ENCODE measurements at places on chromosomes 11 and 22. TPM values are rescaled to one million over a fixed set of nuclear protein-coding genes. Genes with fewer than 3 reads are reported as not detected.
A peak's percentile ranks its signal among the peaks of the same experiment; 100 is the strongest.

The GRM5 gene
- total RNA-seq, result not detected

The PRSS23 gene
- total RNA-seq, result not detected

The C2CD3 gene
- total RNA-seq, result 46.4 TPM

The GDPD4 gene
- not detected for total RNA-seq

The MUC6 gene
- not detected for total RNA-seq

The IGSF22 gene
- 2.1 TPM for total RNA-seq

The TIMM10 gene
- 21.2 TPM for total RNA-seq

GRCh38 chr11:70771099-70771885 is 373.0 kb downstream of the CTTN start:
- H3K4me3 ChIP-seq, result no peak overlapping the region
- DNase-seq, result no peak
- no peaks in the 10 kb centered on the region for H3K36me3 ChIP-seq
- no peaks in the 10 kb centered on the region for H3K4me1 ChIP-seq

- no peak overlapping the region for H3K4me3 ChIP-seq
- H3K4me1 ChIP-seq, result no peaks in the 10 kb centered on the region
- no peak overlapping the region for H3K27ac ChIP-seq
- no peaks in the 10 kb centered on the region for H3K27me3 ChIP-seq
- no peaks in the 10 kb centered on the region for H3K36me3 ChIP-seq
Measured at GRCh38 chr11:1640076-1640946, 10.7 kb downstream of the KRTAP5-5 start.

GRCh38 chr11:63017306-63017974 is 1.8 kb upstream of the SLC22A8 start:
- no peak for DNase-seq
- no peaks in the 10 kb centered on the region for H3K27me3 ChIP-seq
- no peaks in the 10 kb centered on the region for H3K4me1 ChIP-seq
- no peak overlapping the region for H3K27ac ChIP-seq
- no peak overlapping the region for H3K4me3 ChIP-seq

- H3K27ac ChIP-seq, result peak overlapping the region; percentile 52
- H3K4me3 ChIP-seq, result peak overlapping the region; percentile 61
- DNase-seq, result no peak
- H3K4me1 ChIP-seq, result peaks cover 22% of the 10 kb centered on the region
Measured at GRCh38 chr11:66467756-66468155, 1.1 kb downstream of the PELI3 start.

GRCh38 chr11:96016978-96017502 is 93.1 kb upstream of the MTMR2 start:
- H3K36me3 ChIP-seq, result no peaks in the 10 kb centered on the region
- no peak overlapping the region for H3K4me3 ChIP-seq
- H3K4me1 ChIP-seq, result peaks cover 43% of the 10 kb centered on the region
- peak overlapping the region; percentile 49 for H3K27ac ChIP-seq
- no peak for DNase-seq
- H3K27me3 ChIP-seq, result no peaks in the 10 kb centered on the region

DNA sequence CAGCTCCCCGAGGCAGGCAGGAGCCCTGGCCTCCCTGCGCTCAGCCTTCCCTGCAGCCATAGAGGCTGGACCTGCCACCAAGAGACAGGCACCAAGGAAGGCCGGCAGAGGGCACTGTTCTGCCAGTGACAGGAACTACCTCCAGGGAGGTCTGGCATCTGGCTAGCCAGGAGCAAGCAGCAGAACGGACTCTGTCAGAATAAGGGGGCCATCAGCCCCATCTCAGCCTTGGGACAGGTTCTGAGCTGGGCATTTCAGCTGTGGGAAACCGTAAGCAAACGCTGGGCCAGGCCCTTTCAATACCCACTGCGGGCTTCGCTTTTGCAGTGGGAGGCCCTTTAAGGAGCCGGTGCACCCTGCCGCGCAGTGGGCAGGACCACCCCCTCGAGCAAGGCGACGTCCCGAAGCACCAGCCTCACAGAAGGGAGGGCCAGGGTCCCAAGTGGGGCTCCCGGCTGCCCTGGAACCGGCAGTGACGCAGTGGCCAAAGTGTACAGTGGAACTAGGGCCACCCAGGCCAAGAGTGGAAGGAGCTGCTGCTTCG is 18.2 kb downstream of the IFT27 start:
- H3K4me1 ChIP-seq, result peaks cover 5% of the 10 kb centered on the region
- H3K27ac ChIP-seq, result no peak overlapping the region
- no peaks in the 10 kb centered on the region for H3K36me3 ChIP-seq
- H3K4me3 ChIP-seq, result no peak overlapping the region
- DNase-seq, result peak; percentile 78

GRCh38 chr11:109425554-109425953 is 3.6 kb downstream of the C11orf87 start:
- H3K36me3 ChIP-seq, result no peaks in the 10 kb centered on the region
- H3K4me3 ChIP-seq, result no peak overlapping the region
- DNase-seq, result no peak
- no peak overlapping the region for H3K27ac ChIP-seq

DNA sequence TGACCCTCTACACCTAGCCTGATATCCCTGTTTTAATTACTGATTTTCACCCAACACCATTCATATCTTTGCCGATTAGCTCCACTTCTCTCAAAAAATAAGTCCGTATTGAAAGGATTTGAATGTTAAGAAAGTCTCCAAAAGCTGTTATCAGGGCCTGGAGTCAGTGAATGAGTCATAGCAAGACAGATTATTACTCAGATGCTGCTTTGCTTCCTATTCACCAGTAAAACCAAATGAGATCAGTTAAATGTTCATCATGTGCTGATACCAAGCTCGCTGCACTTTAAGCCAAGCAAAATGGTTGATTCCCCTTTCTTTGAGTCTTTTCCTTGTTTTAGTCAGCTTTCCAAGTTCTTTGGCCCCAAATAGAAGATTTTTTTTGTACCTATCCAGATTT is 228.4 kb downstream of the FAT3 start:
- no peaks in the 10 kb centered on the region for H3K36me3 ChIP-seq
- no peak overlapping the region for H3K4me3 ChIP-seq
- no peak overlapping the region for H3K27ac ChIP-seq

DNA sequence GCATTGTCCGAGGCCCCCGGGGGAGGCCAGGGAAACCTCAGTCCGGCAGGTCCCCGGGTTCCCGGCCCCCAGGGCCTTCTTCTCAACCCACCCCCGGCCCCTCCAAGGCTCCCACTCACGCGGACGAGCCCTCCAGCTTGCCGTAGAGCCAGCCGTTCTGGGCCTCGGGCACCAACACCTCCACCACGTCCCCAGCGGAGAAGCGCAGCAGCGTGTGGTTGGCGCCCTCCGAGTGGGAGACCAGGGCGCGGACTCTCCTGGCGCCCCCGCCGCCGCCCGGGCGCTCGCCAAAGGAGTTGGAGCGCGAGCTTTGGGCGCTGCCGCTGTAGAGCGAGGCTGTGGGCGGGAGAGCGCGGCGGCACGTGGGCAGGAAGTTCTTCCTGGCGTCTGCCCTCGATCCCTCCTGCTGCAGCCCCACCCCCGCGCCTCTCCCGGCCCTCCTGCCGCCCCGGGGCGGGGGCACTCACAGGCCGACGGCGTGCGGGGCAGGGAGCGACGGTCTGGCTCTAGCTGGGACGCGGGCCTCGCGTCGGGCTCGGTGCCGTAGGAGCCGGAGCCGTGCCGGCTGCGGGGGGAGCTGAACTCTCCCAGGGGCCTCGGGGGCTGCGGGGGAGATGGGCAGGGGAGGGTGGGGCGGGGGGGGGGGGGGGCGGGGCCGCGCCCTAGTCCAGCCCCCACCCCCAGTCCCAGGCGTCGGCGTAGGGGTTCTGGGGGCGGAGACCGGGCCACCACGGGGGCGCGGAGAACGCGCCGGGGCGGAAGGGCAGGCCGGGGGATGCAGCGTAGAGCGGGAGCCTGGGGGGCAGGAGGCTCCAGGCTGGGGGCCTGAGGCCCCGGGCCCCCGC is 4.9 kb upstream of the SLC16A8 start:
- no peak overlapping the region for H3K27ac ChIP-seq
- no peaks in the 10 kb centered on the region for H3K27me3 ChIP-seq
- H3K36me3 ChIP-seq, result no peaks in the 10 kb centered on the region
- no peak for DNase-seq
- H3K4me1 ChIP-seq, result no peaks in the 10 kb centered on the region

DNA sequence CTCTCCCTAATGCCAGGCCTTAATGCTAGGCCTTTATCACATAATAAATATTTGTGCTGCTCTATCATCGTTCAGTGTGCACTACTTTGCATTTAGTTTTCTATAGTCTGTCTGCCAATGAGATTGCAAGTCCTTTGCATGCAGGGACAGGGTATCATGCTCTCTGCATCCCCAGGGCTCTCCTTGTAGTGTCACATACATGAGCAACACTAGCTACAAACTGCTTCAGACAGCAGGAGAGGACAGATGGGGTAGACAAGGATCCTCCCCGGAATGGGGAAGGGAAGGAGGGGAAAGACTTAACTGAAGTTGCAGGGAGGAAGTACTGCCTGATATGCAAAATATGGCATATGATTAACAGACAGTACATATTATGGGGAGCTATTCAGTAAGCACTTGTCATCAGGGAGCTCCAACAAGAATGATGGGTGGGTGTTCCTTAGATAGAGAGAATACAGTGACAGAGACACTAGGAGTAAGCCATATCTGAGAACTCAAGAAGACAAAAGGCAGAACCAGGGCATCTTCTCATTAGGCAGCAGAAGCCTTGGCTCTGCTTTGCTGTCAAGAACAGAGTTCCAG is 42.8 kb downstream of the ZNF202 start:
- H3K27me3 ChIP-seq, result peaks cover 5% of the 10 kb centered on the region
- DNase-seq, result no peak
- no peaks in the 10 kb centered on the region for H3K4me1 ChIP-seq
- H3K27ac ChIP-seq, result no peak overlapping the region
- no peak overlapping the region for H3K4me3 ChIP-seq

- H3K4me3 ChIP-seq, result no peak overlapping the region
- DNase-seq, result no peak
- no peaks in the 10 kb centered on the region for H3K27me3 ChIP-seq
- H3K27ac ChIP-seq, result no peak overlapping the region
- no peaks in the 10 kb centered on the region for H3K36me3 ChIP-seq
Measured at GRCh38 chr11:88051396-88051795, 123.8 kb downstream of the RAB38 start.

DNA sequence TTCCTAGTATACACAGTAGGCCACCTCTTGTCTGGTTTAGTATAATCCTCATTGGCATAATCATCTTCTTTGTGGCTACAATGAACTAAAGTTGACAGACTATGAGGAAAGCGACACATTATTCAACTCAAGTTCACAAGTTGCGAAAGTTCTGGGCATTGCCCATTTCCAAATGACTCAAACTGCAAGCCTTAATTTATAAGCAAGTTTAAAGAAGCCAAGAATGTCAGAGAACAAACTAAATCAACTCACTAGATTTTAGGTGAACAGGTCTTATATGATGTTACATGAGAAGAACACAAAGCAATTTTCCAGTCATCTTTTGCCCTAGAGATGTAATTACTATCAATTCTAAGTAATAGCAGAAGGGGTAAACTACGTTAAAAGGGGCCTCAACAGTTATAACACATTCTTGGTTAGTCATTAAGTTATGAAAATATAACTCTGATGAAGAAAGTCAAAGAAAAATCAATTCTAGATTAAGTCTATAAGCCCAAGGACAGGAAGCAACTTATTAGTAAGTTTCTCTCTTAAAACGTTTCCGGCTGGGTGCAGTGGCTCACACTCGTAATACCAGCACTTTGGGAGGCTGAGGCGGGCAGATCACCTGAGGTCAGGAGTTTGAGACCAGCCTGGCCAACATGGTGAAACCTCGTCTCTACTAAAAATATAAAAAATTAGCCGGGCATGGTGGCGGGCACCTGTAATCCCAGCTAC is 21.5 kb downstream of the PICALM start:
- peak; percentile 75 for DNase-seq
- peaks cover 86% of the 10 kb centered on the region for H3K4me1 ChIP-seq
- peak overlapping the region; percentile 73 for H3K4me3 ChIP-seq
- no peaks in the 10 kb centered on the region for H3K27me3 ChIP-seq
- no peaks in the 10 kb centered on the region for H3K36me3 ChIP-seq
- H3K27ac ChIP-seq, result peak overlapping the region; percentile 62
